Renal cortical epithelial cell (primary cell): ENCODE measurements at places on chromosomes 16 and 17. TPM values are rescaled to one million over a fixed set of nuclear protein-coding genes. Genes with fewer than 3 reads are reported as not detected.

Gene PRRT2
- 0.25 and 0.35 TPM in 2 replicates for total RNA-seq

Gene CCDC40
- total RNA-seq, result 1.4 and 23.4 TPM in 2 replicates

Gene SLC5A11
- not detected in 2 replicates for total RNA-seq

Gene OTOP2
- total RNA-seq, result not detected in 2 replicates

Gene C16orf92
- total RNA-seq, result not detected in 2 replicates

Gene PSMB10
- total RNA-seq, result 26.4 and 143 TPM in 2 replicates

Gene NPIPA3
- total RNA-seq, result 0.25 TPM in 1 of 2 replicates, not detected in the other

Gene STAT3
- total RNA-seq, result 118 and 270 TPM in 2 replicates

Gene CD79B
- total RNA-seq, result not detected in 2 replicates

Gene DHRS7C
- total RNA-seq, result not detected in 2 replicates

Gene CACNG3
- total RNA-seq, result not detected in 2 replicates

Gene LYRM9
- 8.3 TPM in 2 replicates for total RNA-seq

Gene CDRT15L2
- total RNA-seq, result not detected in 2 replicates

Gene RAB11FIP4
- 16.5 and 18.9 TPM in 2 replicates for total RNA-seq

Gene LRRC75A
- total RNA-seq, result under 0.01 and 0.30 TPM in 2 replicates

Gene RHOT2
- total RNA-seq, result 31.1 and 43.6 TPM in 2 replicates

Gene MYL11
- total RNA-seq, result not detected in 2 replicates

Gene TAT
- not detected in 2 replicates for total RNA-seq

Gene GRAP
- 0.15 and 0.17 TPM in 2 replicates for total RNA-seq

Gene RDM1
- total RNA-seq, result 0.20 and 1.6 TPM in 2 replicates

Gene KRT33B
- total RNA-seq, result not detected in 2 replicates

Gene GPR179
- under 0.01 TPM in 1 of 2 replicates, not detected in the other for total RNA-seq

Gene MT1A
- 0.89 and 4.3 TPM in 2 replicates for total RNA-seq

Gene MYOCD
- not detected in 2 replicates for total RNA-seq

Gene MRC2
- total RNA-seq, result 50.9 and 150 TPM in 2 replicates

Gene GNGT2
- not detected in 2 replicates for total RNA-seq

Gene KRT39
- total RNA-seq, result not detected in 2 replicates

Gene EXOC3L1
- total RNA-seq, result 0.35 and 0.52 TPM in 2 replicates

Gene CTF1
- 2.1 and 4.7 TPM in 2 replicates for total RNA-seq

Gene BCL6B
- total RNA-seq, result under 0.01 and 0.05 TPM in 2 replicates

Gene KRT28
- not detected in 2 replicates for total RNA-seq

Gene BCO1
- 3.3 and 4.3 TPM in 2 replicates for total RNA-seq

Gene AKTIP
- total RNA-seq, result 26.6 and 38.4 TPM in 2 replicates
